ENCODE measurements at places on chromosomes 3 and 15.

- no peak for DNase-seq
Measured at GRCh38 chr15:42012241-42012640, 8.6 kb downstream of the PLA2G4E start.

DNA sequence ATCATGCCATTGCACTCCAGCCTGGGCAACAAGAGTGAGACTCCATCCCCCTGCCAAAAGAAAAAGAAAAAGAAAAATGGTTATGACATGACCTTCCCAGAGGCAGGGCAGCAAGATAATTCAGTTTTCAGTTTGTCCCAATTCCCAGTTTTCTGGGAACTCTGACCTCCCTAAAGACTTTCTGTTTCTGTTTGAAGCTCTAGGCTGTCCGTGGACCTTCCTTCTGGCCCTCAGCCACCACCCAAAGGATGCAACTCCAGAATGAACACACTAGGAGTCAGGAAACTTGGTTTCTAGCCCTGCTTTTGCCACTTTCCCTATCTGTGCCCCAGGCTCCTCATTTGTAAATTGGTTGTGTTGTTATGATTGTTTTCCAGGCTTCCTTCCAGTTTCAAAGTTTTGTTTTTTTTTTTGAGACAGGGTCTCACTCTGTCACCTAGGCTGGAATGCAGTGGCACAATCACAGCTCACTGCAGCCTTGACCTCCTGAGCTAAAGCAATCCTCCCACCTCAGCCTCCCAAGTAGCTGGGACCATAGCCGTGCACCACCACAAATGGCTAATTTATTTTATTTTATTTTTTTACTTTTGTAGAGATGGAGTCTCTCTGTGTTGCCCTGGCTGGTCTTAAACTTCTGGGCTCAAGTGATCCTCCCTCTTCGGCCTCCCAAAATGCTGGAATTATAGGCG, 68.6 kb downstream of the CDC25A start:
- no peak for DNase-seq

GRCh38 chr3:54874816-54875556, 52.9 kb downstream of the LRTM1 start:
- no peak for DNase-seq

DNA sequence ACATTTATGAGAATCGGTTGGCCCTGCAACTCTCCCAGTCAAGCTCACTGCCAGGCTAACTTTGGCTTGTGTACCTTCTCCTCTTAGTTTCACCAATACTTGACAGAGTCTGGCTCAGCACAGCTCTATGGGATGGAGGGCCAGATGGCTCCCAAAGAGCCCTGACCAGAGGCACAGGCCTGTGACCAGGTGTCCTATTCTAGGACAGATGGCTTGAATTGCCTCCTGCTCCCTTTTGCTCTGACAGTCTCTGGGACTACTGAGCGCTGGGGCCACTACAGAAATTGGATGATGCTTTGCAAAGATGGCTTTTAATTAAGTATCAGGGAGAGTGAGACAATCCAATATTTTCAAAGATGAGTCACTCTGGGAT, 10.3 kb upstream of the ARID3B start:
- DNase-seq: no peak

DNA sequence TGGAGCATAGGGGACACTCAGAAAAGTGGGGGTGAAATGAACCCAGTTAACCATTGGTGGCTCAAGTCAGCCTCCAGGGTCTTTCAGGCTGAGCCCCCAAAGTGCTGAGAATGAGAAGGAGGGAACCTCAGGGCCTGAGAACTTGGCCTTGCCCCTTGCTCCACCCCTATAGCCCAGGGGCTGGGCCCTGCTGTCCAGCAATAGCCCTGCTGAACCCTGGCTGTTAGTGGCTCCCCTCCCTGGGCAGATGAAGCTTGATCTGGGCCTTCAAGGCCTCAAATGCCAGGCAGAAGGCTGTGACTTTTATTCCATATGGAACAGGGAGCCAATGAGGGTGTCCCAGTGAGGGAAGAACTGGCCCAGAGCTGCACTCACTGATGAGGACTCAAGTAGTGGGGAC, 16.2 kb downstream of the ADAMTS7 start:
- no peak for DNase-seq

- no peak for DNase-seq
Measured at GRCh38 chr3:151199554-151200438, 3.2 kb downstream of the GPR171 start.

- DNase-seq: no peak
Measured at GRCh38 chr15:31473385-31474058, 146.9 kb downstream of the KLF13 start.

- no peak for DNase-seq
Measured at GRCh38 chr15:40763801-40764628, at the start of gene GCHFR. GCHFR (plus strand) TSS chr15:40764068; CDS start chr15:40764181, 113 bp downstream.

All from NCI-H1092 (cell line).